Stimulated activated CD8-positive, alpha-beta memory T cell treated with anti-CD3 and anti-CD28 coated beads, Interleukin-4, amount 100 ng/mL, for 1 hour (primary cell): ENCODE measurements at places on chromosomes 6 and 20.
A peak's percentile ranks its signal among the peaks of the same experiment; 100 is the strongest.

DNA sequence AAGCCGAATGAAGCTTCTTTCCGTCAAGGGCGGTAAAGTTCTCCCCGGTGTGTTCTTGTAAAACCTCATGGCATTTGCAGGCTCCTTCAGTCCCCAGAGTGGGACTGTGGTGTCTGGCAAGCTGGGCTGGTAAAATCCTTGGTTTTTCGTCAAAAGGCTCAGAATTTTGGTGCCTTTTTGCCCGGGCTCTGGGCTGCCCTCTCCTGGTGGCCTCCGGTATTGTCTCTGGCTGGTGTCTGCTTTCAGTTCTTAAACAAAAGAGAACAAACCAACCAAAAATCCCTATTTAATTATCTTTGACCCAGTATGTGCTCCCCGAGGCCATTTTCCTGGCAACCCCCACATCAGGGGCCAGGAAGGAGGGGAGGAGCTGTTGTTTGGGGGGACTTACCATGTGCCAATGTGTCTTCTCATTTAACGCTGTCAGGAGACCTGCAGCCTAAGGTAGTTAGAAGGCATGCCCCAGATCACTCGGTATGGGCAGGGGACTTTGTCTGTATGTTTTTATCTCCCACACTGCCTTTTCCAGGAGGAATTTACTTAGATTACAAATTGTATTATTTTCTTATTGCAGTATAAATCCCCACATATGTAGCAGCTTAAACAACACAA, 11.1 kb downstream of the CDH4 start:
- DNase-seq, result peak; percentile 13

DNA sequence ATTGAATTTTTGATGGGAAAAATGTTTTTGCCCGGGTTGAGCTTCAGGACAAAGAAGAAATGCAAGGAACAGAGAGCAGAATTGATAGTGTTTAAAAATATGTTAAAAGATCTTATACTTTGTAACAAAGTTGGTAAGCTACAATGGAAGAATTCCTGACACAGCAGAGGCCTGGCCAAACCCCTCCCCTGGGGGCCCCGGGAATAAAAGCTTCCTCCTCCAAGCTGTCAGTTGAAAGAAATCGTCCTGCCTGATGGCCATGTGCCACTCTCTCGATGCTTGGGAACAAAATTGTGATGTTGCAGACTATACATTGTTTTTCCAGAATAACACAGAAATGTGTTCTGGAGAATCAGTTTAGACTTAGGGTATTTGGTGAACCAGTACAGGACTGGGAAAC, 14.2 kb upstream of the TOX2 start:
- no peak for DNase-seq

- no peak for DNase-seq
These were observed 6.1 kb upstream of the NSFL1C start for GRCh38 chr20:1472556-1473245.

DNA sequence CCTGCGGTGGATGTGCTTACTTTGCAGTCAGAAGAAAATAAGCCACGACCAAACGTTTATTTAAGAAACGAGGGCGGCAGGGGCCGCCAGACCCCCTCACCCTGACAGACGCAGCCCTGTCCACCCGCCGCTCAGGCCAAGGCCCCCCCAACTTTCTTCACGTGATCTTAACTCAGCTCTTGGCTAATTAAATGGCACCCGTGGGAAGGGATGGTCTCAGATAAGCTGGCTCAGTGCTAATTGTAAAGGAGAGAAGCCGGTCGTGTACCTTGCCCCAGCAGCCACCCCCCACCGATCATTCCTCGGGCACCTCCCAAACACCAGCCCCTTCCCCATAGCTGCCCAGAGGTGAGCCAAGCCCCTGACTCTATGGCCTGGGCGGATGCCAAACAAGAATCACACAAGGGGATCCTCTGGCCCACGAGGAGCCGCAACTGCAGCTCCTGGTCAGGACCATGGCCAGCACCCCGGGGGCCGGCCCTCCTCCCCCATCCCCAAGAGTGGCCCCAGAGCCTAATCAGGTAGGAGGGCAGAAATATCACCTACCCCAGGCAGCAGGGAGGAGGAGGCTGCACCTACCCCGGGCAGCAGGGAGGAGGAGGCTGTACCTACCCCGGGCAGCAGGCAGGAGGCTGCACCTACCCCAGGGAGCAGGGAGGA, 11.2 kb downstream of the KCNQ2 start:
- no peak for DNase-seq

GRCh38 chr20:35680452-35681183, 15.9 kb upstream of the CPNE1 start:
- no peak for DNase-seq

DNA sequence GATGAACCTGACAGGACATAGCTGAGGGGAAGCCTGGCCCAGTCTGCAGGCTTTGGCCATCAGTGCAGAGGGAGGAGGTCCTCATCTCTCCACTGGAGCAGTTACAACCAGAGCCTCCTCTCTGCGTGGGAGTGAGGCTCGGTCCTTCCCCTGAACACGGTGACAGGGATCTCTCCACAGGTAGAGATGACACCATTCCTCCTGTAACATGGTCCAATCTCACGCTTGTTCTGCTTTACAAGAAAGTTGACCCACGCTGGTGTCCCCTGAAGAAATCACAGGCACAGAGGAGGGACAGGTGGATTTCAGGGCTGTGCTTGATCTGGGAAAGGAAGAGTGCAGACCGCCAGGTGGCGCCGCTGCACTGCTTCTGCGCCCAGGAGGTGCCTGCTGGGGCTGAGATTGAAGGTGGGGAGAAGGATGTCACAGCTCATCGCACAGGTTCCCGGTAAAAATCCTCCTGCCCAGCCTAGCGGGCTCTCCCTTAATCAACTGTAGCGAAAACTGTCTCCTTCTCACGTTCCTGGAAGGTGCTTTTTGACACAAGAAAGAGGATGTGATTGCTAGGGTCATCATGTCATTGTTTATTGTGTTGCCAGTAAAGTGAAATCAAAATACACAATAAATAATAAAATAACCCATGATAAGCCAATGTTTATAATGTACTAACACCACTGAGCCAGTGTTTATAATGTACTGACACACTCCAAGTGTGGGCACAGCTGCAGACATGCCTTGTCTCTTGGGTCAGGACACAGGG, 20.4 kb downstream of the HLA-G start:
- peak; percentile 65 for DNase-seq

DNA sequence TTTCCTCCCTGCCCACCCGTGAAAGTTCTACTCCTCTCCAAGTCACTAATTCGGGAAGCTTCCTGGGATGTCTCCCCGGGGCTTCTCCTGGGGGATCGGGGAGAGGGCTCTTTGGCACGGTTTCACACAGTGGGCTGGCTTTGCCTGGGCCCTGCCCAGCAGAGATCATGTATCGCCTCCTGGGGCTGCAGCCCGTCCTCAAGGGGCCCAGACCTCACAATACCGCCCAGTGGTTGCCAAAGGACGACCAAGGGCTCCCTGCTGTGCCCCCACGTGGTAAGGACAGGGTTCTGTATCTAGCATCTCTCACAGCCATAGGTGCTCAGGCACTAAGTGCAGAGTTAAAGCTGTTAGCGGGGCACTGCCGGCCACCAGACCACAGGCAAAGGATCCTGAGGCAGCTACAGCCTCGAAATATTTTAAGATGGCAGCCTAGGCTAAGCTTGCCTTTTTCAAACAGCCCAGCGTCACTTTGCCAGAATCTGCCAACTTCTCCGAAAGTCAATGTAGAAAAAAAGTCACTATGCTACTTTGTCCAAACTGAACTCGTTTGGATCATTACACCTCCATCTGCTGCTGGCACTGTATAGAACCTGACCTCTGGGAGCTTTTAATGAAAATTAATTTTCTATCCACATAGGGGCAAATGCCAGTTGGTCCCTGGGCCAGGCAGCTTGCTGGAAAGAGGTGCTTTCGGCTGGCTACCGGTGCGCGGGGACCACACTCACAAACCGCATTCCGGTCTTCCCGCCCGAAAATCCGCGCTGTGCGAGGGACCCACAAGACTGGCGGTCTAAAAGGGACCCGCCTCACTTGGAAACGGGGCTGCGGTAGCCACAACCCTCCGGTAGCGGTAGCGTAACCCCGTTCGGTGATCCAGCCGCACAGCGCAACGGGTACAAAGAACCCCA, 1.3 kb upstream of the NNAT start:
- no peak for DNase-seq

GRCh38 chr6:130935978-130936377, 108.8 kb downstream of the SMLR1 start:
- DNase-seq, result no peak

DNA sequence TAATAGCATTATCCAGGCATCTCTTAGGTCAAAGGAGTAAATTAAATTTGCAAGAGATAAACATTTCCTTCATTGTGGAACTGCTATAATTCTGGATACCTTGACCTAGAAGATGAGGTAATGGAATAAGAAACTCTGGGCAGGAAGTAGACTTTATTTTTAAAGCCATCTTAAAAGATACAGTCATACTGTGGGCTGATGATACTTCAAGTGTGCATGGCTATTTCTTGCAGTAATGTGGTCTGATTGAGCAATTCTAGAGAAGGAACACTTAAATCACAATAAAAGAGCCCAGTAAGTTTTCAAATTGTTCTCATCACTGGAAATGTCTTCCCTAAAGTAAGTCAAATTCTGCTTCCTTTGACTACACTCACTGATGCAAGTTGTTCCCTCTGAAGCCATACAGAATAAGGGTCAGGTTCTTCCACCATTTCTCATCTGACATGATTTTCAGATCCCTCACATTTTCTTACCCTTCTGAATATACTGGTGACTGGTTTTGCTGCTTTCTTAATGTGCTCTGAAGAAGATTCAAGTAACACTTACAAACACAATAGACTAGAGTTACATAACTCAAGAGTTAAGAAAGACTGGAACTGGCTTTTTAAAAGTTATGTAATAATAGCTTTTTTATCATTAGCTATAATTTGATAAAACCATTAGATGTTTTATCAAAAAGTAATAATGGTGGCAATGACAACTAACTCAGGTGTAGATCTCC, 62.6 kb upstream of the TMEM244 start:
- DNase-seq, result no peak

- DNase-seq, result no peak
These were observed 12.3 kb upstream of the BLCAP start for GRCh38 chr20:37540001-37540400.

DNA sequence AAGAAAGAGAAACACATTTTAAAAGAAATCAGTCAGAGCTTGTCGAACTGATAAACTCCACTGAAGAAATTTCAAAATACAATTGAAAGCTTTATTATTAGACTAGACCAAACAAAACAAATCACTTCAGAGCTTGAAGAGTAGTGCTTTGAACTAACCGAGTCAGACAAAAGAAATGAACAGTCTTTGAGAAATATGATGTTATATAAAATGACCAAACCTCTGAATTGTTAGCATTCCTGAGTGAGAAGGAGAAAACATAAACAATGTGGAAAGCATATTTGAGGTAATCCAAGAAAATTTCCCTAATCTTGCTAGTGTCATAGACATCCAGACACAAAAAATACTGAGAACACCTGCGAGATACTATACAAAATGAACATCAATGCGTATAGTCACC, 13.2 kb upstream of the CST4 start:
- no peak for DNase-seq

- DNase-seq, result no peak
These were observed 20.6 kb upstream of the FBXO9 start for GRCh38 chr6:53044572-53044971.

- DNase-seq, result no peak
These were observed 555.3 kb upstream of the CHD6 start for GRCh38 chr20:42173440-42173839.

DNA sequence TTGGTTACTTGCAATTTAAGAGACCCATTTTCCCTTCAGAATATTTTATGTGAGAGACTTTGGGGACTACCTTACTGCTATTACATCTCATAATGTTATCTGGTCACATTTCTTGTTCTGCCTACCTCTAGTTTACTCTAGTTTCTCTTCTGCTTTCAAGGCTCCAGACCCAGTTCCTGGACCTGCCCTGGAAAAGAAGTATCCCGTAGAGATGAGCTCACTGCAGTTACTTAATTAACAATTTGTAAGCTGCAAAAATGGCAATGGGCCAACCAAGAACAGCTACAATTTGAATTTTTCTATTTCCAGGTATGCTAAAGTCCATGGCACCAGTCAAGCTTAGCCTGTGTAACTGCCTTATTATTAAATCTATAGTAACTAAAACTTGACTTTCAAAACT, 25.0 kb downstream of the TAB2 start:
- no peak for DNase-seq

DNA sequence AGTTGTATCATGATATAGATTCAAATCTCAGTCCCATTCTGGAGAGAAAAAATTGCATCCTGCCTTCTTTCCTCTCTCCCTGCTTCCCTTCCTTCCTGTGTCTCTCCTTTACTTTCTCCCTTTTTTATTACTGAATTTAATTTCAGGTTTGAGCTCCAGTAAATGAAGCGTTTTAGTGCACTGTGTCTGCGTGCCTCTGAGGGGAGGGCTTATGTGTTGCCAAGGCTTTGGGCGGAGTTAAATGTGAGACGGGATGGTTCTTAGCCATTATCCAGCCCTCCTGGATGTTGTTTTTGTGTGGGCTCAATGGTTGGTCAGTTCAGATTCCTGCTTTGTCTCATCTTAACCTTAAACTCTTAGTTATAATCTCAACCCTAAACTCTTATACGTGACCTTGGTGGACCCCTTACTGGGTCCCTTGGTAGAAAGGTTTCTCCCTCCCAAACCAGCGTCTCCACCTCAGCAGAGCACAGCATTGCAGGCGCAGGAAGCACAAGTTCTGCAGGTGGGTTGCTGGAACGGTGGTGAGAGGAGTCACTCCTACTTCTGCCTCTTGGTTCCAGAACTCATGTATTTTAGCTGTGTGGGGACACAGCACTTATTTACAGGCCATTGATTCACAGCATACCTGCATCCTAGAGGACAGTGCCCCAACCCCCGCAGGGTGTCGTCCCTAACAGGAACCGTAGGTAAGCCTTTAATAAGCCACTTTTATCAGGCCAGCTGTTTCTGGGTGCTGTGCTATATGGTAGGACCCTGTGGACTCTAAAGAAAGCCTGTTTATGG, 68.5 kb downstream of the DNAH8 start:
- no peak for DNase-seq

DNA sequence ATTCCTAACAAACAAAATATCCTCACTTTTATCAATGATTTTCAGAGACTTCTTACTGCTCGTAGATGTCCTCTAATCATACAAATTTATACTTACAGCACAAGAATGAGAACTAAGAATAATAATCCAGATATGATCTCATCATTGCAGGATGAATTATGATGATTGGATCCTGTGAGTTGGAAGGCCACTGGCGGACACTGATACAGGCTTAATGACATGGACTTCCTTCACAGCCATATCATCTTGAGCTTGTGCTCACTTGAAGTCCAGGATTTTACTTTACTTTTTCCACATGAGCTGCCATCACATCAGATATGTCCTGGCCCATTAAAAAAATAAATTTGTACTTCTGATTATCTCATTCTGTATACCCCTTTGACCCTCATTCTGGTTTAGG, 94.3 kb downstream of the NKAIN2 start:
- no peak for DNase-seq

DNA sequence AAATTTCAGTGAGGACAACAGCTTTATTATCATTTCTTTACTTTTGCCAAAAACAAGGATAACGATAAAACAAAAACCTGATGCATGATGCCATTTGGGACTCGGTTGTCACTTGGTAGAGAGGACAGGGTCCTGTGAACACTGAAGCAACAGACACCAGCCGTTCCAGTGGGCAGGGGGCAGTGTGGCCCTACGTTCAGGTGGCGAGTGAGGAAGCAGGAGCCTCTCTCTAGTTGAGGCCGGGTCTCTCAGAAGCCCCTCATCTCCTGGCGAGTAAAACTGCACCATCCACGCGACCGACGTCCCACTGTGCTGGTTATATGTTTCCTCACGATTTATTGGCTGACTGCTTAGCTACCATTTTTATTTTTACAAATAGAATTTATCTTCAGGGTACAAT, 231.6 kb downstream of the THBS2 start:
- DNase-seq, result no peak
